ENCODE measurements at places on chromosomes 5 and 9.

- no peak for DNase-seq
These were observed 39.0 kb downstream of the STK10 start for GRCh38 chr5:172149073-172149472.

DNA sequence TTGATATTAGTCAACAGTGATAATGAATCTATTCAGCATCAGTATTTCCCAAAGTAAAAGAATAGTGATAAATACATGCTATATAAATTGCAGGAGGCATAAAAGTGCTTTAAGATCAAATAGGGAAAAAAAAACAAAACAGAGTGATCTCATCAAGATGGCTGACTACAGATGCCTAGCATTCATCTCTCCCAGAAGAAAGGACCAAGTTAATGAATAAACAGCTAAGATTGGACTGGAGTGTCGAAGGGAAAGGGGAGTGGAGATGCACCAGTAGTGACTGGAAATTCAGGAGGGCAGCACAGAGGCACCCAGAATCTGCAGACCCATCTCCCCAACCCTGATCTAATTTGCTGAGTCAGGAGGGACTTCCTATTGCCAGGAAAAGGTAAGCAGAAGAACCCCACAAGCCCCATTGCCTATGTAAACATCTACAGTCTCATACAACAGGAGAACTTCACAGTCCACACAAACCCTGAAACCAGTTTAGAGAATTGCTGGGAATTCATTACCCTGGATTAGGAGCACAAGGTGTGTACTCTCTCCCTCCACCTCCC is 699.4 kb downstream of the PTPRD start:
- no peak for DNase-seq

DNA sequence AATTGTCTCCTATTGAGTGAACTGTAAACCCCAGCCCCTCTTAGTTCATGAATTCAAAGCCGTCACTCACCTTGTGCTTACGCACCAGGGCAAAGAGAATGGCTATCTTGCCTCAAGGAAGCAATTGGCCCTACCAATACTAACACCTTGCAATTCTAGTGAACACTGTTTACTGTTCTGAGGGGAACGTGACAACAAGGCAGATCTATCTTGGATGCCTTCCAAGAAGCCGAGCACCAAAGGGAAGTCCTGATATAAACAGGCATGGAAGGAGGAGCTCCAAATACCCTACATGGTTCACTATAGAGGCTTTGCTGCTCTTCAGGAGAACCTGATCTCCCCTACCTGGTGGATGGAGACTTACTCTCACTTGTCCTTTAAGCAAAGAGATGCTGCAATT is 1.7 kb upstream of the PLPPR1 start:
- DNase-seq = no peak

DNA sequence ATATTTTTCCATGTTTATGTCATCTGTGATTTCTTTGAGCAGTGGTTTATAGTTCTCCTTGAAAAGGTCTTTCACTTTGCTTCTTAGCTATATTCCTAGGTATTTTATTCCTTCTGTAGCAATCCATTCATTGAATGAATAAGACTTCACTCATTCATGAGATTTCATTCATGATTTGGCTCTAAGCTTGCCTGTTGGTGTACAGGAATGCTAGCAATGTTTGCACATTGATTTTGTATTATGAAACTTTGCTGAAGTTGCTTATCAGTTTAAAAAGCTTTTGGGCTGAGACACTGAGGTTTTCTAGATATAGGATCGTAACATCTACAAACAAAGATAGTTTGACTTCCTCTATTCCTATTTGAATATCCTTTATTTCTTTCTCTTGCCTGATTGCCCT is 15.9 kb downstream of the RLN2 start:
- no peak for DNase-seq

GRCh38 chr5:168073991-168074800 is 217.2 kb upstream of the WWC1 start:
- no peak for DNase-seq

DNA sequence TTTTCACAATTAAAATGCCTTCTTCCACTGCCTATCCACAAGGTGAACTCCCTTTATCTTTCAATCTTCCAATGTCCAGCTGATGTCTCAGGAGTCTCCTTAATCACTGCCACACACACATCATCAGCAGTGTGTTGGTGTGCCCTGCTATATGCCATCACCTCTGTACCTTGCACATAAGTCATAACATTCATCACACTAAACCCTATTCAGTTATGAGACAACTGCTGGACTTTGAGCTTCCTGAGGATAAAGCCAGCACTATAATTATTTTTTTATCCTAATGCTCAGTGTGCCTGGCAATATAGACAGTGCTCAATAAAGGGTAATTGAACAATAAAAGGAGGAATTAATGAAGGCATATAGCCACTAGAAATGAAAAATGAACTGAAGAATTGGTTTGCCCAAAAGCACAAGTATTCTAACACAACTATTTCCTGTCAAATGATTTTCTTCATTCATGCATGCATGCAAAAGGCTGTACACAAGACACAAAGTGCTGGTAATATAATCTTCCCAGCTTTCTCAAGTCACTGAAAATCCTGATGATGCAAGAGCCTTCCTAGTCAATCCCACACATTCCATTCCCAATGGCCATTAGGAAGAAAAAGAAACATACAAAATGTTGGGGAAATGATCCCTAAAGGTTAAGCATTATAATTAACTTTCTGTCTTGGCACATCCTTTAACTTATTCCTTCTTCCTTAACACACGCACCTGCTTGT is 32.4 kb downstream of the LPAR1 start:
- no peak for DNase-seq

DNA sequence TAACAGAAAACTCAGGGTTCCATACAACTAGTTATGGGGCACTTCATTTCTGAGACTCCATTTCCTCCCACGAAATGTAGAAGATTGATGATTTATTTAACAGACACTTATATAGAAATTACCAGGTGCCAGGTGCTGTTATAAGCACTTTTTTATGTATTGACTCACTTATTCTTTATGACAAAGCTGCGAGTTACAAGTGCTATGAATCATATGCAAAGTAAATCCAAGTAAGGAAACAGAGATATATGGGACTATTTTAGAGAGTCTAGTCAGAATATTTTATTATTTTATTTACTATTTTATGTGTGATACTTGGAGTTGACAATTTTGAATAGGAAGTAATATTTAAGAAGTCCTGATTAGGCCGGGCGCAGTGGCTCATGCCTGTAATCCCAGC is 822.8 kb upstream of the C9orf72 start:
- DNase-seq = no peak

DNA sequence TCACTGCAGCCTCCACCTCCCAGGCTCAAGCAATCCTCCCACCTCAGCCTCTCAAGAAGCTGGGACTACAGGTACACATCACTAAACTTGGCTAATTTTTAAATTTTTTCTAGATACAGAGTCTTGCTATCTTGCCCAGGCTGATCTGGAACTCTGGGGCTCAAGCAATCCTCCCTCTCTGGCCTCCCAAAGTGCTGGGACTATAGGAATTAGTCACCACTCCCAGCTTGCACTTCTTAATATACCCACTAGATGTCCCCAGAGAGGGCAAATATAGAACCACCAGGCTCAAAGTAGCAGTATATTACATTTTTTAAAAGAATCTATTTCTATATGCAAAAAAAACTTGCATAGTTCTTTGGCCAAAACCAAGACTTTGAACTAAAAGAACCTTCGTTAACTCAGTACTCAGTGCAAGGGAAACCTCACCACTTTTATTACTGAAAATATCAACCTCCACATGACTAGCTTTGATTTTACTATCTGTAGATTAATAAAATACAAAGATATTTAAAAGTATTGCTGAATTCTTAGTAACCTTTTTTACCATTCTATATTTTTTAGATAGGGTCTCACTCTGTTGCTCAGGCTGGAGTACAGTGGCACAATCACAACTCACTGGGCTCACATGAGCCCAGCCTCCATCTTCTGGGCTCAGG is 25.8 kb upstream of the HSD17B3 start:
- peak; percentile 64 for DNase-seq

GRCh38 chr9:116232424-116233159 is 79.0 kb downstream of the PAPPA start:
- DNase-seq = no peak

- no peak for DNase-seq
These were observed 85.2 kb downstream of the EHMT1 start for GRCh38 chr9:137703842-137704508.
